ENCODE measurements at places on chromosomes 12 and 14.

DNA sequence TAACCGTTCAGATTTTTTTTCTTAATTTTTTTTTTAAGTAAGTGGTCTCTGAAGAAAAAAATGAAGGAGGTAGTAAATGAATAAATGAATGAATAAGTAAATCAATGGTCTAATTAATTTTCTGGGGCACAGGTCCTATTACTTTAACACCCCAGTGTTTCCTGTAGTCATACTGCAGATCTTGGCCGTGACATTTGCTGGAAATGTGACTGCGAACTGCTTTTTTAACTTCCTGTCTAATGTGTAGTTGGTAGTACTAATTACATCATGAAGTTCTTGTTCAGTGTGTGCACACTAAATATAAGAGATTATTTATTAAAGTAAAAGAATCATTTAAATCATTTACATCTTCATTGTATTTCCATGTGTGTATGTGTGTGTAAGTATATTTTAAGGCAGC, 45.4 kb downstream of the AEBP2 start:
- DNase-seq: no peak

DNA sequence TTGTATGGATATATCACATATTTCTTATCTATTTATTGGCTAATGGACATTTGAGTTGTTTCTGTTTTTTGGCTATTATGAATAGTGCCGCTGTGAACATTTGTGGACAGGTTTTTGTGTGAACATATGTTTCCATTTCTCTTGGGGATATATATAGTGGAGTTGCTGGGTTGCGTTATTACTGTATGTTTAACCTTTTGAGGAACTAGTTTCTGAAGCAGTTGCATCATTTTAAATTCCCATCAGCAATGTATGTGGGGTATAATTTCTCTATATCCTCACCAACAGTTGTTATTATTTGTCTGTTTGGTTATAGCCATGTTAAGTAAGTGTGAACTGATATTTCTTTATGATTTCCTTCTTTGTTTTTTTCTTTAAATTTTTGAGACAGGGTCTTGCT, 10.7 kb downstream of the TCTN2 start:
- no peak for DNase-seq

- no peak for DNase-seq
These were observed 5.7 kb upstream of the SLC38A4 start for GRCh38 chr12:46831335-46832129.

- DNase-seq: no peak
These were observed 59.6 kb downstream of the GNS start for GRCh38 chr12:64699504-64700115.

DNA sequence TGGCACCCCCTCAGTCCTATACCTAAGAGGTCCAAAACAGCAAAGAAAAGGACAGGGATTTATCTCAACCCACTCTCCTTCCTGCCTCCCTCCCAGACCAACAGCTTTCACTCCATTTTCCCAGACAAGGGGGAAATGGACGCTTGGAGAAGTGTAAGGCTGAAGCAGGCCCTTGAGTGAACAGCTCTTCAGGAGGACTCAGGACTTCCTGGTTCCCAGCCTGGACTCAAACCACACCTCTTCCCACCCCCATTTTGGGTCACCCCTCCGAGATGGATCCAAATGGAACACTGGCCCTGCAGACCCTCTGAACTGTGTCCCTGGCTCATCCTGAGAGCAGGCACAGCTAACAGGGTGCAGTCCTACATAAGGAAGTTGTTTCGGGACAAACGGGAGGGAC, 2.7 kb downstream of the KMT2D start:
- DNase-seq: no peak

GRCh38 chr14:32397861-32398640, 69.0 kb downstream of the AKAP6 start:
- DNase-seq: peak; percentile 54

GRCh38 chr14:64266239-64266638, 27.9 kb downstream of the ESR2 start:
- no peak for DNase-seq

- no peak for DNase-seq
These were observed 3.8 kb upstream of the FAM186B start for GRCh38 chr12:49609059-49609874.

- DNase-seq: no peak
These were observed 12.4 kb upstream of the ITGB7 start for GRCh38 chr12:53219292-53219955.

GRCh38 chr12:99157946-99158345, 489.6 kb upstream of the GARIN6 start:
- DNase-seq: peak; percentile 13

GRCh38 chr14:97276573-97276972, 479.4 kb downstream of the VRK1 start:
- peak; percentile 33 for DNase-seq

DNA sequence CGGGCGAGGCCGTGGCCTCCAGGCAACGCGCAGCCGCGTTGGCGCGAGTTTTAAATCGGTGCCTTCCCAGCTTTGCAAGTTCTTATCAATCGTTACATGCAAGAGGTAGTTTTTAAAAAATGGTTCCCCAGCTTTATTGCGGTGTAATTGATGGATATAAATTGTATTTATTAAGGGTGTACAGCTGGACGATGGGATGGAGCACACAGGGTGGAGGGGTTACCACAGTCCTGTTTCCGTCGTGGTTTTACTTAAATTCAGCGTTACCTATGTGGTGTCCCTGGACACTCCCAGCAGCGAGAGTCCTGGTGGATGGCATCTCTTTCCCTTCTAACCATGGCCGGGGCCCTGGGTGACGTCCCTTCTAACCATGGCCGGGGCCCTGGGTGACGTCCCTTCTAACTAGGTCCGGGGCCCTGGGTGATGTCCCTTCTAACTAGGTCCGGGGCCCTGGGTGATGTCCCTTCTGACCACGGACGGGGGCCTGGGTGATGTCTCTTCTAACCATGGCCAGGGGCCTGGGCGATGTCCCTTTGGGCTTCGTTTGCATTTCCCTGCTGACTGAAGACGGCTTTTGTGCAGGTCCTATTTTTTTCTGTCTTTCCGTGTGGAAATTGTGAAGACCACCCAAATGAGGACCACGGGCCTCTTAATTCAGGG, 97.9 kb downstream of the TNFAIP2 start:
- DNase-seq: no peak

DNA sequence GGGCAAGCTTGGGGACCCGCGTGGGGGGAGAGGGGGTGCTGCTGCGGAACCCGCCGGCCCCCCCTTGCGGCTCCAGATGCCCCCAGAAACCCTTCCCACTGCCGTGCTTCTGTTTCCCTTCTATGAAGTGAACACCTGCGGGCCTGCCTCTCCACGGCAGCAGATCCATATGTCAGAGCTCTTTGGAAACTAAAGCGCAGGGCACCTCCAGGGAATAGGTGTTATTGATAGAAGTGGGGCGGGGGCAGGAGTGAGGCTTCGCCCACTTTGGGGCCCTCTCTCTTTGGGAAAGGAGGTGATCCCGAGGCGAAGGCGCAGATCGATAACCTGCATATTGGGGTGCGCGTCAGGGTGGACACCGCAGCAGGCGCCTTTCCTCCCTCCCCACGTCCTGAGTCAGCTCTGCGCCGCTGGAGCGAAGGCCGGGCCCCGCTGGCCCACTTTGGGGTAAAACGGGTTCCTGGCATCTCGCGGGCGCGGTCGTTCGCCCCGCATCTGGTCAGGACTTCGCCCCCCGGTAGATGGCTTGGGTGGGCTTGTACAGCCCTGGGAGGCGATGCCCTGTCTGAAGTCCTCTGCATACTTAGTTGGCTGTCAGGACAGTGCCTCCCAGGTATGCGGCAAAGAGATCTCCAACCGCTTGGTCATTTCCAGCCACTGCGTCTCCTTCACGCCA, 524 bp downstream of the KMT5A start:
- no peak for DNase-seq

DNA sequence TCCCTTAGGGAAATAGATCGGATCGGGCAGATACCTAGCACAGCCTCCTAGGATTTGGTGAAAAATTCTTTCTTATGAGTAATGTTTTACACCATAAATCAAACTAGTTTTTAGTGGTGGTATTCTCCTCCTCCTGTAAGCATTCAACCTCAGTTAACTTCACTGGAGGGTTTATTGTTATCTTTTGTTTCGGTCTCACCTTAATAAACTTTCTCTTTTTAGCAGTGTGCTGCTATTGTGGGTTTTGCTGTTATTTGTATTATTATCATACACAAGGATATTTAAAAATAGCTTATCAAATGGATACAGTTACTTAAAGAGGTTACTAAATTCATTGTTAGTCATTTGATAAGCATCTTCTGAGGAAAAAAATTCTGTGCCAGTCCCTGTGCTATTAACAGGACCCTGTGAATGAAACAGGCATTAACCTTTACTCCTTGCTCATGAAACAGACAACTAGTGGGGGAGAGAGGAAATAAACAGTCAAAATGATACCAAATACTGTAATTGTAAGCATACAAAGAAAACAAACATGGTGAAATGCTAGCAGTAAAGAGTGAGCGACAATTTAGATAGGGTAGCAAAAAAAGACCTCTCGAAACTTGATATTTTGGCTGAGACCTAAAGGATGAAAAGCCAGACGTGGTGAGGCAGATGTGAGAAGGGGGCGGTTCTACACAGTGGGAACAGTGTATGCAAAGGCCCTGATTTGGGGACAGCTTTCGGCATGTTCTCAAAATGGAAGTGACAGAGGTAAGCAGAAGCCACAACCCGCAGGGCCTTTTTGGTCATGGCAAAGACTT, 178.7 kb upstream of the SOX5 start:
- DNase-seq: no peak

- DNase-seq: peak; percentile 53
These were observed 89.2 kb downstream of the CFAP54 start for GRCh38 chr12:96578526-96579125.

DNA sequence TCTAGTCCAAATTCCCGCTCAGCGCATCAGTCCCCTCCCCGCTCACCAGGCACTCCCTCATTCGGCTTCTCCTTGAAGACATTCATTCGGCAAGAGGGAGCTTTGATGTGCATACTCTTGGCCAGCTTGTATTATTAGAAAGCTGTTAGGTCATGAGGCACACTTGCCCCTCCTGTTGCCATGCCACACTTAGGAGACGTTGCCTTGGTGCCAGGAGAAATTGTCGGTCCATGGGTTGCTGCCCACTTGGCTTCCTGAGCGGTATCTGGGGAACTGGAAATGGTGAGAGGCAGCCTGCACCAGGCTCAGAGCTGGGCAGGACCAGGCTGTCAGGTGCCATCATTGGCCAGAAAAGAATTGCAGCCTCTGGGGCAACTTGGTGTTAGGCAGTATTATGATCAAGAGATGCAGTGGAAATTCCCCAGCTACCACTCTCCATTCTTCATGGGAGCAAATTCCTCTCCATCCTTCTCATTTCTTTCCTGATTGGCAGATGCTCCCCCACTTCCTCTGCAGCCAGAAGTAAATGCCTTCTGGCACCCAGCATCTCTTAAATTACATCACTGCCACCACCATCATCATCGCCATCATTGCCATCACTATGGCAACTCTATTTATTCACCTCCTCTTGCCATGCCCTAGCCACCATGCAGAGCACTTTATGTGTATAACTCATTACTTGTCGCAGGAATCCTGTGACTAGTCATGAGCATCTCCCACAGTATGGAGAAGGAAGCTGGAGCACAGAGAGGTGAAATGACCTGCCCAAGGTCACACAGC, 12.4 kb downstream of the CABP1 start:
- no peak for DNase-seq

- no peak for DNase-seq
These were observed 27.9 kb downstream of the SMUG1 start for GRCh38 chr12:54160769-54161480.

DNA sequence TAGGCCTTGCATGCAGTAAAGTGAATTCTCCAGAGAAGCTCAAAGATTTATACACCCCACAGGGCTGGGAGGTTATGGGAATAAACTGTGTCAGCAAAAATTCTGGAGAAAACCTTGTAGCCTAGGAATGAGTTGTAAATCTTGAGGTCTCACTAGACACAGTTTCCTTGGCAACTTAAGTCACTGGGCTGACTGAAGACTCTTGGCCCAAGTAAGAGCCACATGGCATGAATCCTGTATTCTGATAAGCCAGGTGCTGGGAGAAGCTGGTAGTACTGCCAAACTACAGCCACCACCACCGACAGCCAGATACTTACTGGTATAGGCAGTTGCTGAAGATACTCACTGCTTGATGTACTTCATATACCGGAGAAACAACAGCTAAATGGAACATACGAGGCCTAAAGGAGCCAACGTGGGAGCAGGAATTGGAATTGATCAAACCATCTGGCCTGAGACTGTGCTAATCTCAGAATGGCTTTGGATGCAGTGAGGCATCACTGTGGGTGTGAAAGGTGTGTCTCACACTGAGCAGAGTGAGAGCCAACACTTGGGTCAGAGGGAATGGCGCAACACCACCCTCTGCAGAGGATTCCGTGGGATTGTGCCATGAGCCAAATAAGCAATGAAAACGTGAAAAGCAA, 102.8 kb upstream of the TMCC3 start:
- DNase-seq: no peak

DNA sequence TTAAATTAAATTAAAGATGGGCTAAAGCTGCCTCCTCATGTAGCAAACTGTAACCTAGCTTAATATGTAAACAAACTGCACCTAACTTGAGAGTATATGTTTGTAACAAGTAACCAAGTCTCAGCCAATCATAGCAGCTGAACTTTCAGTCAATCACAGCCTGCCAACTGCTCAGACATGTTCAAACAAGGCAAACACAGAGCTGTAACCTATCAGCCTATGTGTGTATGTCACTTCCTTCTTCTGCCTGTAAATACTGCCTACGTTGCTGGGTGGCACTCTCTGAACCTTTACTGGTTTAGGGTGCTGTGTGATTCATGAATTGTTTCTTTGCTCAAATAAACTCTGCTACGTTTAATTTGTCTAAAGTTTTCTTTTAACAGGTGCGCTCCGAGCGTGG, 2.9 kb downstream of the SERPINA6 start:
- DNase-seq: no peak

- no peak for DNase-seq
These were observed 32.7 kb downstream of the DEPDC4 start for GRCh38 chr12:100234166-100234565.

GRCh38 chr14:37122288-37122687, 50.1 kb downstream of the SLC25A21 start:
- peak; percentile 75 for DNase-seq
